CD4-positive, CD25-positive, alpha-beta regulatory T cell (primary cell): ENCODE measurements at places on chromosomes 7 and 10. TPM values are rescaled to one million over a fixed set of nuclear protein-coding genes. Genes with fewer than 3 reads are reported as not detected.

- no peak overlapping the region for H3K27ac ChIP-seq
- H3K27me3 ChIP-seq = no peaks in the 10 kb centered on the region
- DNase-seq = no peak
- H3K4me3 ChIP-seq = no peak overlapping the region
These were observed 62.6 kb downstream of the RASGEF1A start for GRCh38 chr10:43204042-43204942.

GRCh38 chr10:11396311-11396955 lies 215.0 kb downstream of the USP6NL start:
- H3K27ac ChIP-seq = no peak overlapping the region
- H3K27me3 ChIP-seq = no peaks in the 10 kb centered on the region
- no peak overlapping the region for H3K4me3 ChIP-seq
- no peak for DNase-seq
- H3K36me3 ChIP-seq = no peaks in the 10 kb centered on the region
- H3K4me1 ChIP-seq = peaks cover 5% of the 10 kb centered on the region

DNA sequence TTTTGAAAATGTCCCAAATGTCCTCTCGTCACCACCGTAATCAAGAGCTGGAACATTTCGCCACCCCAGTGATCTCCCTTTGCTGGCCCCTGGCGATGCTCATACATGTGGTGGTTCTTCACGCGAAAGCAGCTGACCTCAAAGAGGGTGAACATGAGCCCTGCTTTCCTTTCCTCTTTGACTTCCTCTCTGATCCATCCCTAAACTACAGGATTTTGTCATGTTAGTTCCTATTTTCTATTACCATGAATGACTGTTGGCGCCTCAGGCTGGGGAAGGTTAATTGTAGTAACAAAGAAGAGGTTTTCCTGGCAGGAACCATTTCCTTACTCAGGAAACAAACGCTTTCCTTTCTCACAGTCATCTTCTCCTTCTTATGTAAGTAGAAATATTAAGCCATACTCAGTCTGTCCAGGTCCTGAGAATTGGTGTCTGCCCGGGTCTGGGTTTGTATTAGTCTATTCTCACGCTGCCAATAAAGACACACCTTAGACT lies 114.5 kb downstream of the INSYN2A start:
- no peaks in the 10 kb centered on the region for H3K4me1 ChIP-seq
- H3K27ac ChIP-seq = no peak overlapping the region
- H3K4me3 ChIP-seq = no peak overlapping the region
- H3K27me3 ChIP-seq = no peaks in the 10 kb centered on the region
- H3K36me3 ChIP-seq = no peaks in the 10 kb centered on the region

TLL2 gene
- not detected for polyA plus RNA-seq

CYP3A7 gene
- not detected for polyA plus RNA-seq

LIPK gene
- polyA plus RNA-seq = not detected

BICC1 gene
- polyA plus RNA-seq = not detected
